Psoas muscle (tissue), 8 donors: ENCODE measurements at places on chromosomes 3 and 15. TPM values are rescaled to one million over a fixed set of nuclear protein-coding genes. Genes with fewer than 3 reads are reported as not detected.

LRTM1 gene
- total RNA-seq, result not detected

IP6K1 gene
- total RNA-seq, result 16.1 TPM

AMT gene
- total RNA-seq, result 2.5 TPM

GOLGA8J gene
- total RNA-seq, result 0.34 TPM

RGMA gene
- 217 TPM for total RNA-seq

CCDC54 gene
- not detected for total RNA-seq

GOLGA8A gene
- 5.3 TPM for total RNA-seq

CX3CR1 gene
- 0.55 TPM for total RNA-seq

ARHGEF26 gene
- total RNA-seq, result 0.71 TPM

HTR3E gene
- total RNA-seq, result not detected

CCDC50 gene
- total RNA-seq, result 30.1 TPM

KNG1 gene
- not detected for total RNA-seq

DYNLT2B gene
- 3.2 TPM for total RNA-seq

GATA2 gene
- 7.7 TPM for total RNA-seq

TPRG1 gene
- 10.4 TPM for total RNA-seq

USP13 gene
- 240 TPM for total RNA-seq

CSPG5 gene
- 0.39 TPM for total RNA-seq

SH3BP5 gene
- total RNA-seq, result 29.9 TPM

CCDC12 gene
- total RNA-seq, result 36.4 TPM

SLC15A2 gene
- total RNA-seq, result 0.52 TPM

WHAMM gene
- 14.7 TPM for total RNA-seq

DENND6A gene
- total RNA-seq, result 10.4 TPM

CCR5 gene
- 0.53 TPM for total RNA-seq

RTP4 gene
- 0.56 TPM for total RNA-seq

CADPS gene
- not detected for total RNA-seq

CLSTN2 gene
- total RNA-seq, result 5.0 TPM

INTS14 gene
- total RNA-seq, result 11.2 TPM

COMMD4 gene
- 20.1 TPM for total RNA-seq

ZDHHC19 gene
- total RNA-seq, result 1.1 TPM

A4GNT gene
- total RNA-seq, result not detected

CD96 gene
- total RNA-seq, result 0.59 TPM

CPLX3 gene
- total RNA-seq, result not detected

SKOR1 gene
- total RNA-seq, result 0.25 TPM

TM4SF1 gene
- total RNA-seq, result 32.9 TPM

FBXO40 gene
- total RNA-seq, result 152 TPM

CCR8 gene
- total RNA-seq, result not detected

CASR gene
- 0.02 TPM for total RNA-seq

HCN4 gene
- not detected for total RNA-seq

RHCG gene
- 0.30 TPM for total RNA-seq

TUSC7 gene
- total RNA-seq, result not detected

PLCB2 gene
- 4.0 TPM for total RNA-seq

C2CD4B gene
- total RNA-seq, result 0.60 TPM

LRRIQ4 gene
- not detected for total RNA-seq

ARNT2 gene
- total RNA-seq, result 2.7 TPM

CAND2 gene
- 128 TPM for total RNA-seq

GPR15 gene
- not detected for total RNA-seq

GMPPB gene
- 9.3 TPM for total RNA-seq

UBXN7 gene
- total RNA-seq, result 12.2 TPM

GOLGA6L4 gene
- total RNA-seq, result 0.81 TPM

PGBD4 gene
- total RNA-seq, result 2.1 TPM

ALDH1A2 gene
- total RNA-seq, result 4.7 TPM

ASB14 gene
- 0.76 TPM for total RNA-seq

MASP1 gene
- 8.1 TPM for total RNA-seq

LRRN1 gene
- 12.6 TPM for total RNA-seq

SPATA12 gene
- total RNA-seq, result not detected

AKAP13 gene
- total RNA-seq, result 120 TPM

PLA2G4F gene
- total RNA-seq, result 3.4 TPM
